Suppressor macrophage (primary cell): ENCODE measurements at places on chromosomes 11 and 22.

DNA sequence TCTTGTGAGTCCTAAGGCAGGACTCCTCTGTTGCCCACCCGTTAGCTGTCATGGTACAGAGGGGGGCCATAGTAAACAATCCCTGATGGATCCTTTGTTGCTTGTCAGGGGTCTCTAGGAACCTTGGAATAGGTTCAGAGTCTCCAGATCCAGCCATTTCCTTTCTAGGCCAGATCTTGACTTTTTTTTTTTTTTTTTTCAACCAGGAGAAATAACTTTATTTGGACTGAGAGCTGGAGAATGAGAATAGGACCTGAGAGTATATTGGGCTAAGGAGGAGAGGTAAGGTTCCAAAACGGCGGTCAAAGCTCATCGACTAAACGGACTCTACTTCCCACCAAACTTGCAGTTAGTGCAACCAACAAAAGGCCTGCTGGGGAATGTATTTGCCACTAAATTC, 7.7 kb downstream of the CEP164 start:
- no peak for DNase-seq

GRCh38 chr11:9787260-9787659, 123.4 kb downstream of the SWAP70 start:
- no peak for DNase-seq

DNA sequence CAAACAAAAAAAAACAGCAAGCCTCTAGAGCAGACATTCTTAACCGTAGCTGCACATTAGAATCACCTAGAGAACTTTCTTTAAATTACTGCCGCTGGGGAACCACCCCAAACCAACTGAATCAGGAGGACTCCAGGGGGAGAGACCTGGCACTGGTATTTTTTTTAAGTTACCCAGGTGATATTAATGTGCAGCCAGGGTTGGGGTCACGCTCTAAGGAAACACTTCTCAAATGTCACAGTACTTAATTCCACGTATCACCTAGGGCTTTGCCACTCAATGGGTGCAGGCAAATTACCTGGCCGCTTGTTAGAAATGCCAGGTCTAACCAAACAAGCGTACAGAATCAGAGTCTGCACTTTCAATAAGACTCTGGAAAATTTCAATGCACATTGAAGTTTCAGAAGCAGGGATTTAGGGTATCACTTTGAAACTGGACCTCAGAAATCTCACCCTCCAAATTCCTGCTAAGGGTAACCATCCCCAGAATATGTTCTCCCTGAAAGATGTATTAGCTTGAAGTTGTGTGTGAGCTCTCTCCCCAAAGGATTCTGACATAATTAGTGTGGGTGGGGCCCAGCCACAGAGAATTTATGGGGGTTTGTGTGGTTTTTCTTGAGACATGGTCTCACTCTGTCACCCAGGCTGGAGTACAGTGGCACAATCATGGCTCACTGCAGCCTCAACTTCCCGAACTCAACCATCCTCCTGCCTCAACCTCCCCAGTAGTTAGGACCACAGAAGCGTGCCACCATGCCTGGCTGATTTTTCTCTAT, 12.7 kb upstream of the ISX start:
- no peak for DNase-seq

- DNase-seq, result no peak
These were observed 936.7 kb downstream of the BRD1 start for GRCh38 chr22:48890693-48891554.

DNA sequence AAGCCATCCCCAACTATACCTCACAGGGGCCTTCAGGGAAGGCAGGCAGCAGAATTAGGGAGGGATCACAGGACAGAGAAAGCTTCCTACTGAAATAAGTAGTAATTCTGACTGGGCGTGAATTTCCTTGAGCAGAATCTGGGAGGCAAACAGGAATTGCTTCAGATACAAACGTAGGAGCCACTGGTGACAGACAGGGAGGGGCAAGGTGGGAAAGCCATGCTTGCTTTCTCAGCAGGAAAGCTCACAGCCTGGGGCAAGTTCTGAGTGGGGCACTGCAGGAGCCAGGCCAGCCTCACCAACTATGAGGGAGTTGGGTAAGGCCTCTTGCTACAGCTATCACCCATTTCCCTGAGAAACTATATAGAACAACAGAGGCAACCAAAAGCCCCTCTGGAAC, 43.6 kb downstream of the ARHGAP32 start:
- no peak for DNase-seq

GRCh38 chr11:120121336-120121735, 16.6 kb downstream of the TRIM29 start:
- no peak for DNase-seq

- DNase-seq, result no peak
These were observed 31.7 kb upstream of the OAF start for GRCh38 chr11:120179057-120179672.

DNA sequence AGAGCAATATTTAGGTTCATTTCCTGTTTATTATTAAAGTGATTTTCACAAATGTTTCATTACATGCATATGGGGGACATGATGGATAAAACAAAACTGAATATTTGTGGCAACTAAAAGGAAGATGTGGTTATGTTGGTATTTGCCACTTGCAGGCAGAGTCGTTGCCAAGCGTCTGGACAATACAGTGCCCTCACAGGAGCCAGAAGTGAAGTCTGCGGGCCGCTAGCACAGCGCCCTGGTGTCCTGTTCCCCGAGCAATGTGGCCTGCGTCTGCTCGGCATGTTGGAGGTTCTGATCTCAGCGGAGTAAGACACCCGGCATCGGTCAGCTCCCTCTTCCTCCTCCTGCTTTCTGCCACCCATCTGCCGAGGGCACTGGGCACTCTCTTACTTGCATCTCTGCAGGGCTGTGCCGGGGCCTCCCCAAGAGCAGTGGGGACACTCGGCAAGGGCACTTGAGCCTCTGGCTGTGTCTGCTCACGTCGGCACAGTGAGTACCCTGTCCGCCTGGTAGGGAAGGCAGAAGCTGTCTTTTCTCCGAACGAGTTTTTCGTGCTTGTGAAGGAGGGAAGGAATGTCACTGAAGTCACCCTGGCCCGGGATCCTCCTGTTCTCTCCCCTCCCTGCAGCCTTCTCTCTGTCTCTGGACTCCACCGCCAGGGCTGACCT, 10.5 kb upstream of the TTLL12 start:
- DNase-seq, result no peak

- peak; percentile 8 for DNase-seq
These were observed 712.0 kb downstream of the TBC1D22A start for GRCh38 chr22:47474464-47474863.

DNA sequence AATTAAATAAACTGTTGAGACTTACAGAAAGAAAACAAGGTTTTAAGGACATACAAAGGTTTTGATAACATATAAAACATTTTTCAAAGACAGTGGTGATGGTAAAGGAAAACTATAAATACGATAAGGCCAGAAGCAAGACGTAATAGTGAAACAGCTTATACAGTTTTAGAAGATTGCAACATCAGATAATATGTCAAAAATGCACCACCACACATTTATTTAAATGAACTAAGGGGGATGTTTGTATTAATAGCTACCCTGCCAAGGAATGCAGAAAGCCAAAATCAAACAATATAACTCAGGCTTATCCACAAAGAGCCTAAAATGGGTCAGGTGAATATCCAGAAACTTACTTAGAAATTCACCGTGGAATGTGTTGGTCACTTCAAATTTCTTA, 981.6 kb upstream of the FAT3 start:
- DNase-seq, result no peak

- no peak for DNase-seq
These were observed 56.9 kb downstream of the ATG16L2 start for GRCh38 chr11:72871119-72871518.

GRCh38 chr11:2463766-2464277, 19.0 kb downstream of the KCNQ1 start:
- no peak for DNase-seq

DNA sequence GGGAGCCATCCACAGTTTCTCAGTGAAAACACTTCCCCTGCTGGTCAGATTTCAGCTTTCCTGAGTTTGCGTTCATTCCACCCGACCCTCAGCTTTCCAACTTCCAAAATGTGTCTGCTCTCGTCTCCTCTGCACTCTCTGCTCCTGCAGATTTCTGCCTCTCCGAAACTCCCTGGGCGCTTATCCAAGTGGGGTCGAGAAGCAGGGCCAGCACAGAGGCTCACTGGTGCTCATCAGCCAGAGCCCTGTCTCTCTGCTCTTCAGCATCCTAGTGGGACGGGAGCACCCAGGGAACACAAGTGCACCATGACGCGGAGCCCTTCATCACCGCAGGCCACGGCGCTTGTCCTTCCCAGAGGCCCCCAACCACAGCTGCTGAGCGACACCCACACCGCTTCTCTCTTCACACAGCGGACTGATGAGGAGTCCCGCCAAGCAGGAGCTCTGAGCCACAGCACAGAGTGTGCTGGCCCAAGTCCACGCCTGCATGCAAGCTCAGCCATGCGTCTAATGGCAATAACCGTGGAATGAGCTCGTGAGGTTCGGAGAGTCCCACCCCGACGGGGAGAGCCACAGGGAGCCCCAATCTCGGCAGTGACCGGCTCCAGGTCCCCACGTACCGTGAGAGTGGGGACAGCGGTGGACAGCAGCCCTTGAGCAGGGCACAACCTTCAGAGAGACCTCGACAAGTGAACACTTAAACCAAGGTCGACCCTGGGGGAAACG, 27.9 kb upstream of the MOB2 start:
- DNase-seq, result no peak

DNA sequence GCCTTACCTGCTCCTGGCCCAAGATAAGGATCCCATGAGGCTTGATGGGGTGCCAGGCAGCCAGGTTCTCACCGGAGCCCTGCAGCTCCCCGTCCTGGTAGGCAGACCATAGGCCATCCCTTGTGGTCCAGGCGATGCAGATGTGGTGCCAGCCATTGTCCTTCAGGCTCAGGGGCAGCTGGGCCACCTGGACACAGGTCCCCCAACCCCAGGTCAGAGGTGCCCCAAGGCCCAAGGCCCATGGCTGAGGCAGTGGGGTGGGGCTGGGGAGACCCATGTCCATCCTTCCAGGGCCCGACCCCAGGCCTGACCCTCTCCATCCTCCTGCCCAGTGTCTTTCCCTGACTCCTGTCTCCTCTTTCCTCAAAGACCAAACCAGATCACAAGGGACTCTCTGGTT, 20.8 kb downstream of the NPTXR start:
- DNase-seq, result no peak

DNA sequence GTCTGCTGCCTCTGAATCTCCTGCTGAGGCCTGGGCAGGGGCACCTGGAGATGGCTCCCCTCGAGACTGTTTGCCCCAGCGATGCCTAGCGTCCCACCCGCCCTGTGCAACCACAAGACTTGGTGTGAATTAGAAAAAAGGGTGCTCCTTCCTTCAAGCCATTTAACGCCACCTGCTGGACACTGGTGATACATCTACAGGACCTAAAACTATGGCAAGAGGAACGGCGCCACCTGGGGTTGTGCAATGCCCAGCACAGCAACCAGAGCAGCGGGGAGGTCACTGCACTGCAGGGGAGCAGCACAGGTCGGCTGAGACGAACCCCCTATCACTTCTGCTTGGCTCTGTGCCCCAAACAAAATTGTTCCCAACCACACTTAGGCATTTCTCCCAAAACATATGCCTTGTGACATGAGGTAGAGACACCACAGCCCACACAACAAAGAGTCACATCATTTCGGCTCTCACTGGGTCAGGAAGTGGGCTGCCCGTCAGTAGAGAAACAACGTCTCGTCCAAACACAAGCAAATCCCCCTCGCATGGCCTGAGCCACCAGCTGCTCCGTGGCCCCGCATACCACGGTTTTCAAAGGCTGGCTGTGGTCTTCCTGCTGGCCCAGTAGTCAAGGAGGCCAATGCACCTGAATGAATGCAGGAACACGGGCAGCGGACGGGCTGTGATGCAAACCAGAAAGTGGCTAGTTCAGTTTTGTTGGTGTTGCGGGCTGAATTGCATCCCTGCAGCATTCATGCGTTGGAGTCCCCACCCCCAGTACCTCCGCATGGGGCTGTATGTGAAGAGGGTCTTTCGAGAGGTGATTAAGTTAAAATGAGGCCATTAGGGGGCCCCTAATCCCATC, 171.9 kb downstream of the SHANK2 start:
- DNase-seq, result peak; percentile 83

DNA sequence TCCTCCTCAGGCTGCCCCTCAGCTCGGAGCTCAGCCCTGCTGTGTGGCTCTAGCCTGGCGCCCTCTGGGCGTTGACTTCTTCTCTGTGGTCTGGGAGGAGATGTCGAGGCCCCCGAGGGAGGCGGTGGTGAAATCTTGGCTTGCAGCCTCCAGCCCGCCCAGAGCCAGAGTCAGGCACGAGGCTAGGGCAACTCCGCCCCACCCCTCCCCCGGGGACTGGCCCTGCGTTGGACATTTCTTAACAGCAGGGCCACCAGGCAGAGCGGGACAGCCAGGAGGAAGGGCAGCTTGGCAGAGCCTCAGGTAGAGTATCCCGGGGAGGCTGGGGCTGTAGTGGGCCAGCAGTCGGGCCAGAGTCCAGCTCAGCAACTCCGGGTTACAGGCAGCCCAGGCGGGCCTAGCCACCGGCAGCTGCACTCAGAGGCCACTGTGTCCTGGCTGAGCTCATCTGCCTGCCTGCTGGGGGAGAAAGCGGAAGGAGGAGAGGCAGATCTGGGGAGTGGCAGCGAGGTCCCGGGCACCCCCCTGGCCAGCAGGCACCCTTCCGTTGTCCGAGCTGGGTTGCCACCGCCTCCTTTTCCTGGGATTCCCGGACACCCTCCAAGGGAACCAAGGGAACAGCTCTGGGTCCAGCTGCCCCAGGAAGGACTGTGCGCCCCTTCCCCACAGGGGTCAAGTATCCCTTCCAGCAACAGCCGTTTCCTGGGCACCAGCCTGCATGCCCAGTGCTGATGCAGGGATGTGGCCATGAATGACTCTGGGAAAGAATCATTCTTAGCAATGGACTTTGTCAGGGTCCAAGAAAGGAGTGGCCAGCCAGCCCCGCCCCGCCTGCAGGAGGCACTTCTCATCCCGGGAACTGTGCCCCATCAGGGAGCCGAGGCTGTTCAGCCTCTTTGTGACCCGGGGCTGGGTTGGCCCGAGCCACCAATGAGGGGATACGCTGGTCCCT, at the start of gene ALDH3B1:
Gene ALDH3B1, plus strand, starts transcription at position 238 of the 952 bp plus-strand sequence. CDS start 4,971 bp downstream, outside the sequence.
- DNase-seq, result peak; percentile 97

DNA sequence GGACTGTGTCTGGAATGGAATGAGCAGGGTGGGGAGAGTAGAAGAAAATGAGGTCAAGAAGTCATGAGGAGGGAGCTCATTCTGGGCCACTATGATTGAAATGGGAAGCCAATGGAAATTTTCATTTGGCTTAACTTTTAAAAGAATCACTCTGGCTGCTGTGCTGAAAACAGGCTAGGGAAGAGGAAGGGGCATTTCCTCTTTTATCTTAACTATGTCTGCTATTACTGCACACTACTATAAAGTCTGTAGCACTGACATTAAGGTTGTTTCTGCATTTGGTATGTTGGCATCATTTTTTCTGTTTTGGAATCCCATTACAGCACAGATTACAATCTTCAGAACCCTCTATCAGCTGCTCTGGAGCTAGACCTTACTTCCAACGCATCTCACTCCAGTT, 8.2 kb downstream of the PATL1 start:
- DNase-seq, result peak; percentile 40

DNA sequence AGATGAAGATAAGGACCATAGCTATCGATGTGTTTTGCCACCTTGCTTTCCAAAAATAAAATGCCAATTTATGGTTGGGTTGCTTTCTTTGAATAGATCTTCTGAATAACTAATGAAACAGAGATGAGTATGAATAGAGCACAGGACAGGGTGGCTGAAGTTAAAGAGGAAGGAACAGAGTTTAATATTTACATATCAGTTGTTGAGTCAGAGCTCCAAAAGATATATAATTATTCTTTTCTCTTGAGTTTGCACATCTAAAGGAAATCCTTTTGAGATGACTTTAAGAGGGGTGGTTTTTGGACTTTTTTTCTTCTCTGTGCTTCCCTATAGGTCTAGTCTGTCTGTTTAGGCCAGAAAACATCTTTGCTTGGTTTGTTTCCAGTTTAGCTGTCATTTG, 115.2 kb downstream of the DDX10 start:
- no peak for DNase-seq

- no peak for DNase-seq
These were observed 33.6 kb downstream of the NEU3 start for GRCh38 chr11:75022296-75022695.
